ENCODE measurements at places on chromosomes 12 and 14. TPM values are rescaled to one million over a fixed set of nuclear protein-coding genes. Genes with fewer than 3 reads are reported as not detected.

DNA sequence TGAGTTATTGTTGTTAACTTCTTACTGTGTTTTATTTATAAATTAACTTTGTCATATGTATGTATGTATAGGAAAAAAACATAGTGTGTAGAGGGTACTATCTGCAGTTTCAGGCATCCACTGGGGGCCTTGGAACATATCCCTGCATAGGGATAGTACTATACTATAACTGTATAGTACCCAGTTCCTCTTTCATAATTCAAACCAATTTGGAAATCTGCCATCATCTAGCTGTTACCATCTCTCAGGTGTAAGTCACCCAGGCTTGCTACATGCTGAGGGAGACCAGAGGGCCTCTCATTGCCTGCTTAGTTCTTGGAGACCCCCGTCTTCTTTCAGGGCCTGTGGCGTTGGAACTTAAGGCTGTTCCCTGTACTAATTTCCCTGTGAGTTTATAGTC lies 12.9 kb upstream of the DCD start:
- no peak overlapping the region for H3K27ac ChIP-seq
- H3K36me3 ChIP-seq: no peaks in the 10 kb centered on the region

PZP gene
- 0.24 TPM for total RNA-seq

CMKLR1 gene
- total RNA-seq: not detected

GRCh38 chr14:77306851-77307496 lies 13.7 kb downstream of the POMT2 start:
- H3K27me3 ChIP-seq: no peaks in the 10 kb centered on the region
- peaks cover 12% of the 10 kb centered on the region for H3K36me3 ChIP-seq
- no peak overlapping the region for H3K4me3 ChIP-seq

PARP2 gene
- 35.6 TPM for total RNA-seq

- no peaks in the 10 kb centered on the region for H3K27me3 ChIP-seq
- H3K4me3 ChIP-seq: no peak overlapping the region
- H3K4me1 ChIP-seq: no peaks in the 10 kb centered on the region
- H3K27ac ChIP-seq: no peak overlapping the region
Observed at GRCh38 chr14:105888784-105889665, 362.6 kb downstream of the TMEM121 start.

- H3K27me3 ChIP-seq: peaks cover 3% of the 10 kb centered on the region
- no peak for DNase-seq
- H3K36me3 ChIP-seq: no peaks in the 10 kb centered on the region
- no peaks in the 10 kb centered on the region for H3K4me1 ChIP-seq
- H3K4me3 ChIP-seq: no peak overlapping the region
Observed at GRCh38 chr12:104026841-104027599, 23.0 kb downstream of the GLT8D2 start.

DNA sequence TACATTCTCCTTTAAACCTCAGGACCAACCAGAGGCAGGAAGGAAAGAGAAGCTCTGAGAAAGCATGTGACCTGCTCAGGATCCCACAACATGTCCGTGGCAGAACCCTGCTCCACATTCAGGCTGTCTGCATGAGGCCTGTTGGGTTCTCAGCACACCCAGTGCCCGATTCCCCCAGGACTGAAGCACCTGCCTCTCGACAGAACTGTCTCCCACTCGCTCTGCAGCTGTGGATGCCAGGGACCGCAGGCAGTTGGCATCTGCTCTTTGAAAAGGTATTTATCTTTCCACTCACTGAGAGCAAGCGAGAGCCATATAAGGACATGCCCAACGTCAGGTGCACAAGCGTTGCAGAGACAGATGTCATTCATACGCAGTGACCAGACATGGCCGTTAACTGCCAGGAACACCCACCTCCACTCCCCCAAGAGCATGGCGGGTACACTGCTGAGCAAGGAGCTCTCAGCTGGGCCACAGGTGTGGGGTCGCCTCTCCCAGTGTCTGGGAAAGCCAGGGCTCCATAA lies 18.9 kb downstream of the PITPNM2 start:
- DNase-seq: no peak
- no peaks in the 10 kb centered on the region for H3K4me1 ChIP-seq
- no peaks in the 10 kb centered on the region for H3K36me3 ChIP-seq
- H3K27ac ChIP-seq: no peak overlapping the region
- no peaks in the 10 kb centered on the region for H3K27me3 ChIP-seq

RNF212B gene
- not detected for total RNA-seq

- no peak overlapping the region for H3K4me3 ChIP-seq
- DNase-seq: no peak
- H3K4me1 ChIP-seq: peaks cover 7% of the 10 kb centered on the region
- peak overlapping the region; percentile 59 for H3K27ac ChIP-seq
- no peaks in the 10 kb centered on the region for H3K27me3 ChIP-seq
Observed at GRCh38 chr12:47721431-47721973, 3.8 kb downstream of the ENDOU start.

DNA sequence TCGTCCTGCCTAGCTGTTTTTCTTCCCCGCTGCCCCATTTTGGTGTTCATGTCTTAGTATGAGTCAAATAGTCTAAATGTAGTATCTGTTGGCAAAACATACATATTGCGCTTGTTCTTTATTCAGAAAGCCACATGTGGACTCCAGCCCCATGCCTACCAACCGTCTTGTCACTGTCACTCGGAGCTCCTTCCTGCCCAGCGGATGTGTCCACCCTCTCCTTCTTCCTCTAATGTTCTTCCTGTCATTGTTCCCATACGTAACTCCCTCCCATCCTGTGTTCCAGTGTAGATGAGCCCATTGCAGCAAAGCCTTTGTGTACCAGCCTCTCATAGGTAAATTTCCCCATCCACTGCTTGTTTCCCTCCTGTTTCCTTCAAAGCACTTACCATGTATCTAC lies 120.5 kb downstream of the TMX1 start:
- no peaks in the 10 kb centered on the region for H3K27me3 ChIP-seq
- no peaks in the 10 kb centered on the region for H3K4me1 ChIP-seq
- no peak overlapping the region for H3K4me3 ChIP-seq
- H3K36me3 ChIP-seq: no peaks in the 10 kb centered on the region

GRCh38 chr12:79844693-79845092 lies 90.2 kb downstream of the PPP1R12A start:
- H3K27me3 ChIP-seq: no peaks in the 10 kb centered on the region
- H3K4me3 ChIP-seq: no peak overlapping the region
- H3K4me1 ChIP-seq: peaks cover 6% of the 10 kb centered on the region

All from progenitor cell of endocrine pancreas (in vitro differentiated cells).